ENCODE measurements at places on chromosomes 12 and 14.

- DNase-seq: no peak
These were observed 27.8 kb downstream of the HIP1R start for GRCh38 chr12:122862872-122863701.

GRCh38 chr12:84698576-84699333 lies 213.8 kb downstream of the SLC6A15 start:
- no peak for DNase-seq

- no peak for DNase-seq
These were observed 142.5 kb downstream of the ZNF664 start for GRCh38 chr12:124115496-124115895.

DNA sequence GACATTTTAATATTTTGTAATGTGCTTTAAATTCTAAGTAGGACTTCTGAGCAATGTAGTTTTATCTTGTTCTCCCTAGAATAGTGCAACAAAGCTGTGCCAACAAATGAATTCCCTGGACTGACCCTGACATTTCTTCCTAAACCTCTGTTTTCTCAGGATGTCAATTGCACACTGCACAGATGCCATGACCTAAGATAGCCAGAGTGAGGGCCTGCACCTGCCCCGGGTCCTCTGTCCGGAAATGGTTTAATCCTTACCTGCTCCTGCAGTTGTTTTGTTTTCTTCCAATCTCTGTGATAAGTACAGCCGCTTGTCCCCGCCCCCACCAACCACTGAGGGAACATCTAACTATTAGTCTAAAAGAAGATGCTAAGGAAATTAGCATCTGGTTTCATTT lies 831.5 kb downstream of the GALC start:
- no peak for DNase-seq

DNA sequence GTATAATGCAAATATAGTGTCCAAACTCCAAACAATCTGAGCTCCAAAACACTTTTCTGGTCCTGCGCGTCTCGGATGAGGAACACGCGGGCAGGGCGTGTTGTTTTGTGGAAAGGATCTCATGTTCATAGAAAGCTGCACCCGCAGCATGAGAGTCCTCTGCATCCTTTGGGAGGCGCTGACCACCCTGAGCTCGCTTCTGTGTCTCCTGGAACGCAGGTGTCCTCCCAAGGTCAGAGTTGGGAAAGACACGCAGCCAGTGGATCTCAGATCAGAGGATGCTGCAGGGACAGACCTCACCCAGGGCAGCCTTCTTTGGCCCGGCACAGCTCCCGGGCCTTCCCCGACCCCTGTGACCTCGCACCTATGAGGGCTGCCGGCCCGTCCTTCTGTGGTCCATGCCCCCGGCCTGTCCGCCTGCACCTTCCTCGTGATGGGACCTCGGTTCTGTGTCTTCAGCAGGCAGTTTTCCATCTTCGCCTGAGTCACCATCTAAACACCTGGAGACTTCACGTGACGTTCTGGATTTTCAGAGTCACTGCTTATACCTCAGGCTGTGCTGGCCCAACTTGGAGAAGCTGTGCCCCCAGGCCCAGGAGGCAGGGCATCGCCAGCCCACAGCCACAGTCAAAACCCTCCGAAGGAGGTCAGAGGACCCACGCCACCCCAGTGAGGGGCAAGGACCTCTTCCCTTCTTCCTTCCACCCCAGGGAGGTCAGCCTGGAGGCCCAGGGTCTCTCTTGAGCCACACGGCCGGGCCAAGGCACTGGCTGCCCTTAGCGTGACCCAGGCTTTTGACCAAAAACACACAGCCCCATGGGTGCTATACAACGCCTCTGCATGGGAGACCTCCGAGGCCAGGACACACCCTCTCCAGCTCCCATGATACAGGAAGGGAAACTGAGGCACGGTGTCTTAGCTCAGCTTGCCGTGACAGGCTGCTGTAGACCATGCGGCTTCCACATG lies 25.9 kb downstream of the MMP17 start:
- DNase-seq: no peak

GRCh38 chr12:43104494-43104893 lies 447.5 kb downstream of the ADAMTS20 start:
- no peak for DNase-seq

GRCh38 chr14:73824127-73824526 lies 27.5 kb upstream of the PTGR2 start:
- DNase-seq: no peak

DNA sequence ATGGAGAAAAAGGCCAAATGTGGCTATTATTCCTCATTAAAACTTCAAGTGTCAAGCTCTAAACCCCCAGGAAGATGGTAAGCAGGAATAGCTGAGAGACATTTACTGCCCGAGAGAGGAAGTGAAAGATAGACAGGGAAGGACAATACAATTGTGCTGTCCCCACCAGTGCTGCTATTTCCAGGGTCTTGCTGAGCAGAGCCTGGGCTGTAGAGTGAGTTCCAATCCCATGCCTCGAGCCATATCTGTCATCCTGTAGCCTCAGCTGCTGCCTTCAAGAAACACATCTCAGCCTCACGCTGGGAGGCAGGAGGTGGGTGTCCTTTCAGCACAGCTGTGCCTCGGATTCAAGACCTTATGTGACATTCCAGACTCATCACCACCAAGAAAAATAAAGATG lies 114.0 kb downstream of the RPAP3 start:
- DNase-seq: no peak

- peak; percentile 19 for DNase-seq
These were observed 146.0 kb upstream of the C14orf180 start for GRCh38 chr14:104433401-104434213.

GRCh38 chr12:10617863-10618262 lies 4.5 kb upstream of the MAGOHB start:
- no peak for DNase-seq

DNA sequence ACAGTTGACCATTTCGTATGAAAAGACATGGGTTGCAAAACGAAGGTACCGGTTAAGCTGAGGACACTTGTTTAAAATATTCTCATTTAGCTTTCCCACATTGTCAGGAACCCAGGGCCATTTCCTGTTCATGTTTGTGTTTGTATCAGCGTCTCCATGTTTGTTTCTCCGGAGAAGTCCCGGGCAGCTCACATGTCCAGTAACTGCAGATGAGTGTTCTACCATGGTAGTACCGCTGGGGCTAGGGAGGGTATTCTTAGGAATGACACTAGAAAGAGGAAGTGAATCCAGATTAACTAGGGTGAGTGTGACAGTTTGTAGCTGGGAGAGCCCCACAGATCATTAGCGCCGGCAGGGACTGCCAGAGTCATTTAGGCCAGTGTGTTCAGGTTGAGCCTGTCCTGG lies 50.0 kb upstream of the EVL start:
- peak; percentile 41 for DNase-seq

DNA sequence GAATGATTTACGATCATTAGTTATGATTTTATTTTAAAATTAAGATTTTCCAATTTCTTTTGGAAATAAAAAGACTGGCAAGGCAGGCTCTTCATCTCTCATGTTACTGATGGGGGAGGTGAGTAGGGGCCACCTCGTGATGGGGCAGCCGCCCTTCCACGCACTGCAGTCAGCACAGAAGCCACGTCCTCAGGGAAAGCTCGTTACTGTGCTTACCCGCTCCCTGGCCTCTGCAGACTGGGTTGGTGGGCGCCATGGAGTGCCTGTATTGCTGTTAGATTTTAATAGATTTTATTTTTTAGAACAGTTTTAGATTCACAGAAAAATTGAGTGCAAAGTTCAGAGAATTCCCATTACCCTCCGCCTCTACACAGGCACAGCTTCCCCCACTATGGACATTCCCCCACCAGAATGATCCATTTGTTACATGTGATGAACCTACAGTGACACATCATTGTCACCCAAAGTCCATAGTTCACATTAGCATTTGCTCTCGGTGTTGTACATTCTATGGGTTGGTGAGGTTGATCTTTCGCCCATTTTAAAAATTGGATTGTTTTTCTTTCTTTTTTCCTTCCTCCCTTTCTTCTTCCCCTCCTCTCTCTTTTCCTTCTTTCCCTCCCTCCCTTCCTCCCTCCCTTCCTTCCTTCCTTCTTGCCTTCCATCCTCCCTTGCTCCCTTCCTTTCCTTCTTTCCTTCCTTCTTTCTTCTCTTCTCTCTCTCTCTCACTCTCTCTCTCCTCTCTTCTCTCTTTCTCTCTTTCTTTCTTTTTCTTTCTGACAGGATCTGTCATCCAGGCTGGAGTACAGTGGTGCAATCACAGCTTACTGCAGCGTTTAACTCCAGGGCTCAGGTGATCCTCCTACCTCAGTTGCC lies 30.7 kb downstream of the ADGRD1 start:
- DNase-seq: no peak
